ENCODE measurements at places on chromosomes 2 and 18.

DNA sequence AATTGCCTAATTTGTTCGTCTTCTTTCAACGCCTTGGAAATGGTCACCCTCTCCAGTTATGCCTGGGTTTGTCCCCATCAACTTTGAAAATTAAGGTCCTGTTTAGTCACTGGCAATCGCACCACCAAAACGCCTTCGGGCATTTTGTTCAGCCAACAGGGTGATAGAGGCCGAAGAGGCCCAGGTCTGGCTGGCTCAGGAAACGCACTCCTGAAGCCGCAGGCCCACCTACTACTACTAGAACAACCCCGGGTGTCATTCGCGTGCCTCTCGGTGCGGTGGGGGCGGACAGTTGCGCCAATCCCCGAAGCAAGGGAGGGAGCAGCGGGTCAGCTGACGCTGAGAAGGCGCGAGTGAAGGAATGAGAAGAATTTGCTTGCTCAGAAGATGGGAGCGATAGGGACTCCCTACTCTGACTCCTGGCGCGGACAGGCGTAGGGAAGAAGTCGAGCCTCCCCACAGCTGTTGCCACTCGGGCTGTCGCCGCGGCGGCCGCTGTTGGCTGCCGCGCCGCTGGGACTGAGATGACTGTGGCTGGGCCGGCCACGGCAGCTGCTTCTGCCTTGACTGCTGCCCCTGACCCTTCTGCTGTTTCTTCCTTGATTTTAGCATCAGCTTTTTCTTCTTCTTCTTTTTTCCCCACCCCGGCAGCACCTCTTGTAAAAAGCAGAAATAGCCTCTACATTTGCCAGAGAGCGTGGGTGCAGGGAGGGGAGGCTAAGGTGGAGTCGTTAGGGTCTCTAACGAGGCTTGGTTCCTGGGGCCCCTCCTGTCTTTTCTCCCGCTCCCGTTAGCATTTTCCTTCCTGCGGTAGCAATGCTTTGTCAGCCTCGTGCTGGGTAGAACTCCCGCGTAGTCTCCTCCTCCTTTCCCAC is 387.6 kb downstream of the FIGN start:
- no peak for DNase-seq

DNA sequence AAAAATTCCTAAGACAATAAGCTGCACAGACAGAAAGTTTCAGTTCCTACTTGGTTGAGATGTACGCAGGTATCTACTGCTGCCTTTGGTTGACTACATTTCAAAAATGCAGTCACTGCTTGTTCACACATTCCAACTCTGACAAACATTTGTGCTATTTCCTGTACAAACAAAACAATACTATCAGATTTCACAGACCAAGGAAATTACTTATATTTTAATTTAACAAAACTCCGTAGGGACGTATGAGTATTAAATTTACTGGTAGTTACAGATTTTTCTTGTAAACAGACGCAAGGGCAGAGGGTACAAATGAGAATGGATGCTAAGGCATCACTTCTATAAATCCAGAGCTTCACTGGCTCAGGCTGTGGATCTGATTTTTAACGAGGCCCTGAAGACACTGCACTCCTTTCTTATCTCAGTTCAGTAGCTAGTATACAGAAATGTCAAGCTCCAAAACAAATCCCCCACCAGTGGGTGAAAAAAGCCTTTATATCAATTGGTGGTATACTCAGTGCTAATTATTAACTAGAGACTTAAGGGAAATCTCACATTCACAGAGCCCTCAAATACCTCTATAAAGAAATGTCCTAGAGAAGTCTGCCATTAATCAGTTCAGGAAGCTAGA is 31.7 kb upstream of the TTC32 start:
- DNase-seq = no peak

DNA sequence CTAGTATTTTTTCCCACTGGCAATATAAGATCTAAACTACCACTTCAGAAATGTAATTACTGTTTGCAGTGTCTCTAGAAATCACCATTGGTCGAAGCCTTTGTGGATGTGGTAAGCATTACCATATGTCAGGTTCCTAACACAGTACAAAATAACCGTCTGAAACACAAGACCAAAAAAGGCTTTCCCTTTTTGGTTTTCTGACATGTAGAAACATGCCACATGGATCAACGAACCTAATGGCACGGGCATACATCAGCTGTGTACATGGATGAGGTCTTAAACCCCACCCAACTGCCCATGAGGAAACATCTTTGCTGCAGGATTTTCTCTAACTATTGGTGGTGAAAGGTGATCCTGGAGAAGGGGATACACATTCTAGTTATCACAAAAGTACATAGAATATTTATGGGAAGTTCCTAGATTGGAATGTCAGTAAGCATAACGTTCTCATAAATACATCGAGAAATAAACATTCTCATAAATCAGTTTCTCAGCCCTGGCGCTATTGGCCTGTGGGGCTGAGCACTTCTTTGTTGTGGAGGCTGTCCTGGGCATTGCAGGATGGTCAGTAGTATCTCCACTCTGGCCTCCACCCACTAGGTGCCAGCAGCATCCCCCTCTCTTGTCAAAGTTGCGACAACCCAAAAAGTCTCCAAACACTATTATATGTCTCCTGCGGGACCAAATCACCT is 9.0 kb downstream of the VIT start:
- no peak for DNase-seq

DNA sequence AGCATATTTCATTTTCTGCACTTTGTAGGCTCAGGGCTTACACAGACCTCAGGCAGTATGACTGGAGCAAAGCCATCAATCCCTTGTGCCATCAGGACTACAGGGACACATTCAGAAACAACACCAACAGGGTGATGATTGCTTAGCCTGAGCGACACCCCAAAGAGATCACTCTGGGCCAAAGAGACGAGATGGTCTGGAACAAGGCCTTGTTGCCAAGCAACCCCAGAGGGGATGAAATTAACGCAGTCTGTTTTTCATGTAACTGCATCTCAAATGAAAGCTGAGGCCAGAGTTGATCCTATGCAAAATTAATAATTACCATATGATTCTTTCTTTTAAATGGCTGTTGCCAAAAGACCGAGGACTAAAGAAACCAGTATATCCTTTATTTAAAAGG is 20.2 kb upstream of the B3GNT2 start:
- DNase-seq = no peak

- no peak for DNase-seq
Measured at GRCh38 chr18:58580078-58580477, 48.8 kb downstream of the ALPK2 start.

DNA sequence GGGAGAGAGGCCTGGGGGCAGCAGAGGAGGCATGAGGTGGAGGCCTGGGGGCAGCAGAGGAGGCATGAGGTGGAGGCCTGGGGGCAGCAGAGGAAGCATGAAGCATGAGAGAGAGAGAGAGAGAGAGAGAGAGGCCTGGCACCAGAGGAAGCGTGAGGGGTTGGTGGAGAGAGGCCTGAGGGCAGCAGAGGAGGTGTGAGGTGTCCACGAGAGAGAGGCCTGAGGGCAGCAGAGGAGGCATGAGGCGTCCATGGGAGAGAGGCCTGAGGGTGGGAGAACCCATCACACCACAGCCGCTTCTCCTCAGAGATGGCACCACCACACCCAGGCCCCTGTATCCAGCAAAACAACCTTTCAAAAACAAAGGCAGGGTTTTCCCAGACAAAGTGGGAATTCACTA is 55.7 kb upstream of the KCNG2 start:
- DNase-seq = no peak

DNA sequence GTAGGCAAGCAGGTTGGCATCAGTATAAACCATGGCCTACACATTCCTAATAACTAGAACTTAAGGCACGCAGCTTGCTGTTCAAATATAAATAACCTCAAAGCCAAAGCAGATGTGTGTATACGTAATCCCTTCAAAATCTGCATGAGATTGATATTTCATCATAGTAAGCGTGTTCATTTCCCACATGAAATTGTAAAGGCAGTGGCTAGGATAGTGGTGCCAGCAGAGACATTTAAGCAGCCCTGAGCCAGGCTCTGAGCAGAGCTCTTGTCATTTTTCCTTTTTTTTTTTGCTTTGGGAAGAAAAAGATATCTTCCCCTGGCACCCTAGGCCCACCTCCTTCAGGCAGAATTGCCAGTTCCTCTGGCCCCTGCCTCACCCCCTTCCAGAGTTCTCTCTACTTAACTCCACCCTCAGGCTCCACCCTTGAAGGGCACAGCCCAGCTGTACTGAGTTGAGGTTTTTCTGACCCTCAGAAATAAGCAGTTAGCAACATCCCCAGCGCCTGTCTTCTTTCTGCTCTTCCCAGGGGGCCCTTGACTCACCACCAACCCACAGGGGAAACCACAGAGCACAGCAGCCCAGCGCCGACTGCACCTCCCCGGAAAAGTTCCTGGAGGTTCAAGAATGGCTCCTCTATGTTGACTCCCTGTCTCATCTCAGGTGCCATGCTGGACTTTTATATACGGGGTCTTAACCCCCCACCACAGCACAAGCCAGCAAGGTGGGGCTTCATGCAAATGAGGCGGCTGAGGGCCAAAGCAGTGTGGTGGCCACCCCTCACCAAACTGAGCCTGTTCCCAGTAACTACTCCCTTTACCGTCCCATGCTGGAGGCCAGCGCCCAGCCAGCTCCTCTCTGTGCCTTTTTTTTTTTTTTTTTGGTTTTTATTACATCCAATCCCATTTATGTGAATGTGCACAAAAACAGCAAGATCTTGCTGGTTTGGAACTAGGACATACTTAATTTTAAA is 84.7 kb downstream of the EHD3 start:
- peak; percentile 44 for DNase-seq

- DNase-seq = no peak
Measured at GRCh38 chr2:215607766-215608165, 171.9 kb upstream of the FN1 start.

- no peak for DNase-seq
Measured at GRCh38 chr18:80197528-80197927, 49.8 kb downstream of the PARD6G start.

DNA sequence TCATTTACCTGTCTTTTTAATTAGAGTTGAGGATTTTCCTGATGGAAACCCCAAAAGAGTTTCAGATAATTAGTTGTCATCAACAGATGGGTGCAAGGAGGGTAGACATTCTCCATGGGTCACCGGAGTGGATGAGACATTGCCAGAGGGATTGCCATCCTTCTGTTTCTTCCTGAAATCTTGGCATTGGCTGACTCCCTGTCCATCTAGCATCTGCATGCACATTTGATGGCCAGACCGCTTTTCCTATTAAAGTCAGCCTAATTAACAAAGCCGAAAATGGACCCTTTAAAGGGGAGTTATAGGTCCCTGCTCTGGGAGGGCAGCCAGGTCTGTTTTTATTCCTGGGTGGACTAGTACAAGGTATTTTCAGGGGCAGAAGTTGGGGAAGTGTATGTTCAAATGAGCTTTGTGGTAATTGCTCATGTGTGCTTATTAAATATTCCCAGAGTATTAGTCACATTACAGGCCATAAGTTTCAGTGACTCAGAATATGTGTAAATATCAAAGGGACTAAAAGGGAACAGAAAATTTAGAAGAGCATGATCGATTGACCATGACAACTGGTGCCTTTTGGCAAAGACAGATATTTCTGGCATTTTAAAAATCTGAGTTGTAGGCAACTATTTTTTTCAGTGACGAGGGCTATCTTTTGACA is 209.8 kb downstream of the PHLPP1 start:
- DNase-seq = no peak

DNA sequence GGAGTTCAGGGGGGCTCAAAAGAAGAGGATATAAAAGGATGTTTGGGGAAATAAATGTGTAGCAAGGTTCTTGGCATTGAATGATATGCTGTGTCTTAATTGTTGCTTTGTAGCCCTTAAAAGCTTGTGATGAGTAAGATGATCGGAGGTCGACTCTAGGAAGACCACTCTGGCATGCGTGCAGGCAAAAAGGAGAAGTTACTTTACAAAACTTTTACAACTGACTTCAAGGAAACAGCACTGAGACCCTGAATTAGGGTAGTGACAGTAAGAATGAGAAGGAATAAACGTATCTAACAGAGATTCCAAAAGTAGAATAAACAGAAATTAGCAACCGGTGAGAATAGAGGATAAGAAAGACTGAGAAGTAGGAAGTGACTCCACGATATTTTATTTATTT is 228.7 kb upstream of the TANK start:
- no peak for DNase-seq

- no peak for DNase-seq
Measured at GRCh38 chr18:62345909-62346308, 20.8 kb downstream of the TNFRSF11A start.

DNA sequence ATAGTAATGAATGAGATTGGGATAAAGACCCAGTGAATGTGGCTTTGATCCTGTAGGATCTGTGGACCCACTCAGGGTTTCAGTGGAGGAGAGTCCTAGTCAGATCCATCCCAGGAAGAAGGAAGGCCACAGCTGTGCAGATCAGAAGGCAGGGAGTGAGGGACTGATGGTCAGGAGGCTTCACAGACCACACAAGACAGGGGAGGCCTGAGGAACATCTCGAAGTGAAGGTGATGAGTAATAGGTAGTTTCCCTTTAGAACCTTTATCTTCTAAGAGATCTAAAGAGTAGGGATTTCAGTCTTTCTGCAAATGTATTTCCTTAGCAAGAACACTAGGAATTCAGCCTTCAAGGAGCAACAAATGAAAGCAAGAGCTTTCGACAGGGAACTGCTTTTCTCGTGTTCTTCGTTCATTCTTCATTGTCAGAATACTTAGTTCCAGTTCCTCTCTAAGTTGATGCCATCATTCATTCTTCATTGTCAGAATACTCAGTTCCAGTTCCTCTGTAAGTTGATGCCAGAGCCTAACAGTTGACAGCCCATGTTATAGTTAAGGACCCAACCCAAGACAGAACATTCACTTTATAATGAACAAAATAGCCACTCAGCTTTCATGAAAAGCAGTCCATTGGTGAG is 150.2 kb upstream of the EPAS1 start:
- DNase-seq = no peak

DNA sequence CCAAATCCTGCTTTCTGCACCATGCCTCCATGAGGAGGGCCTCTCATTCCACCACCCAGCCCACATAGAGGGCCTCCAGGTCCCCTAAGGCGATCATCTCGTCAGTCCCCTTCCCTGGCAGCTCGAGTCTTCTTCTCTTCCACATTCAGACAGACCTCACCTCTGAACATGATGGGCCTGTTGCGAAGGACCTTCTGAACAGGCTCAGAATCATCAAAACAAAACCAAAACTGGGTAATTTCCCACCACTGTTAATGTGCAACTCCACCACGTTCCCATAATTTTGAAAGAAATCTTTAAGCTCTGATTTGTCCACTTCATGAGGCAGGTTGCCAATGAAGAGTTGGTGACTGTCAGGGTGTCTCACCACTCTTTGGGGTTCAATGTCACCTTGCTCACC is 20.4 kb downstream of the ZRANB3 start:
- DNase-seq = no peak
